ENCODE measurements at places on chromosomes 4 and X. TPM values are rescaled to one million over a fixed set of nuclear protein-coding genes. Genes with fewer than 3 reads are reported as not detected.

The TLR3 gene
- not detected for total RNA-seq

The LRAT gene
- not detected for total RNA-seq

The GPRASP2 gene
- 7.4 TPM for total RNA-seq

GRCh38 chr4:139118365-139118764, 58.7 kb downstream of the ELF2 start:
- H3K4me1 ChIP-seq: no peaks in the 10 kb centered on the region
- H3K27ac ChIP-seq: no peak overlapping the region
- no peaks in the 10 kb centered on the region for H3K36me3 ChIP-seq
- no peak overlapping the region for H3K4me3 ChIP-seq
- no peak for DNase-seq

- no peak overlapping the region for H3K4me3 ChIP-seq
- H3K36me3 ChIP-seq: no peaks in the 10 kb centered on the region
- H3K27me3 ChIP-seq: no peaks in the 10 kb centered on the region
- no peak for DNase-seq
- H3K4me1 ChIP-seq: no peaks in the 10 kb centered on the region
These were observed 1.9 kb downstream of the GK start for GRCh38 chrX:30654989-30655607.

GRCh38 chrX:40976981-40977380, 108.3 kb upstream of the USP9X start:
- no peaks in the 10 kb centered on the region for H3K27me3 ChIP-seq
- no peak overlapping the region for H3K27ac ChIP-seq
- DNase-seq: no peak

- no peaks in the 10 kb centered on the region for H3K36me3 ChIP-seq
- H3K4me3 ChIP-seq: no peak overlapping the region
- H3K27me3 ChIP-seq: no peaks in the 10 kb centered on the region
- DNase-seq: no peak
- H3K27ac ChIP-seq: no peak overlapping the region
These were observed 56.5 kb upstream of the CLNK start for GRCh38 chr4:10740891-10741620.

DNA sequence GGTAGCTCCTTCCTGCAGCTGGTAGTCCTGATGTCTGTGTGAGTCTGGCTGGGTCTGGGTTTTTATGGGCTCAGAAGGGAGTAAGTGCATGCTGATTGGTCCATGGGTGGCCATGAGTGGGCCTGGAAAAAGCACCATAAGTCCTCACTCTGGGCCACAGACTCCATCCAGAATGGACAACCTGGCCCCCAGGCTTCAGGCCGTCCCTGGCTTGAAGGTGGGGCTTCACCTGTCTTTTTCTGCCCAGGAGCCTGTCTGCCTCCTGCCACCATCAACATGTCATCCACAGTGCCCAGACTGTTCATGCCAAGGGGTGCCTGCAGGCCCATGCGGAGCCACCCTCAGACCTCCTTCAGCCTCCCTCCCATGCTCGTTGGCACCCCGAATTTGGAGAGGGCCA, 620.0 kb downstream of the RAPGEF2 start:
- H3K4me3 ChIP-seq: no peak overlapping the region
- no peak overlapping the region for H3K27ac ChIP-seq
- DNase-seq: no peak
- no peaks in the 10 kb centered on the region for H3K36me3 ChIP-seq
- no peaks in the 10 kb centered on the region for H3K27me3 ChIP-seq

DNA sequence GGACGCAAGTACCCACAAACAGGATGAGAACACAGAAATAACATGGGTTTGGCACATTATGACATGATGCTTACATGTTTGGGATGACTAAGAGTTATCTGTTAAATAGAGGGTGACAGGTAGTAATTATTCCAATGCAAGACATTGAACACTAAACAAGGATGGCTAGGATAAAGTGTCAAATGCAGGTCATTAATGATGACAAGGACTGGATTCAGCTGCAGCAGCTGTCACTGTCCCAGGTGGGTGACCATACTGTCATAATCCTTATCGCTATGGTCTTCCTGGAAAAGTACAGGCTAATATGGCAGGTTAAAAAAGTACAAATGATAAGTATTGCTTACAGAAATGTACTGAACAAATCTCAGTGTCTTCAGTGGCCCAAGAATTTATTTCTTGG, 123.9 kb downstream of the ANTXR2 start:
- DNase-seq: no peak
- H3K27me3 ChIP-seq: no peaks in the 10 kb centered on the region
- peaks cover 3% of the 10 kb centered on the region for H3K4me1 ChIP-seq
- no peak overlapping the region for H3K27ac ChIP-seq

Data from SJCRH30 (cell line).